ENCODE measurements at places on chromosomes 12 and 14.

GRCh38 chr12:4910502-4911315 is 1.0 kb downstream of the KCNA1 start:
- no peak for DNase-seq

GRCh38 chr12:109648521-109648920 is 65.1 kb upstream of the FAM222A start:
- DNase-seq, result no peak

GRCh38 chr12:12821975-12822374 is 8.8 kb downstream of the DDX47 start:
- DNase-seq, result no peak

- no peak for DNase-seq
These were observed 33.7 kb downstream of the PRKD1 start for GRCh38 chr14:29893989-29894388.

GRCh38 chr12:15527201-15528080 is 205.1 kb downstream of the PTPRO start:
- DNase-seq, result no peak

DNA sequence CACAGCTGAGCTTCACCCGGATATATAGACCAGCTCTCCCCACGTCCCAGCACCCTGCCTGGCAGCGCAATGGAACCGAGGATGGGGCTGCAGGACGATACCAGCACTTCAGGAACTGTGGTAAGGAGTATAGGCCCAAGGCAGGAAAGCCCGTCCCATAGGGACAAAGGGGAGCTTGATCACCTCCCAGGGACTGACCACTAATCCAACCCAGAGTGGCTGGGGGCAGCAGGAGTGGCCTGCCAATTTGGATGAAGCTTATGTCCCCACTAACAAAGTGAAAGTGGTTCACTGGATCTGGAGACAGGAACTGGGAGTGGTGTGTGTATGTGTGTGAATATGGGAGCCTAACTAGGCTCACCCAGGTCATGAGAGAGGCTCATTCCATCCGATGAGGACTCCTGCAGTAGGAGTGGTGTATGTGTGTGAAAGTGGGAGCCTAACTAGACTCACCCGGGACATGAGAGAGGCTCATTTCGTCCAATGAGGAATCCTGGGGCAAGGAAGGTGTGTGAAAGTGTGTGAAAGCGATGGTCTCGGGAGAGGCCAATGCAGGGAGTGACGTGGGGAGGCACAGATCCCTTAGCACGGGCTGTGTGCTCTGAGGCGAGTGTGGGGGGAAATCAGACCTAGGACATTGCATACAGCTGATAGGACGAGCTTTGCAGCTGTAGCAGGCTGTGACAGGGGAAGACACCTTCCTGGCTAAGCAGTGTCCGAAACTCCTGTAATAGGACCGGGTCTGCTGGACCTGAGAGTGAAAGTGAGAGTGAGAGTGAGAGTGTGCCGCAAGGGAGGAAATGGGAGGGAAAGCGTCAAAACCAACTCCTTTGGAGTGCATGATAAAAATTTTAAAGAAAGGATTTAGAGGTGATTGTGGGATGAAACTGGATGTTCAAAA is 25.7 kb downstream of the KLRK1 start:
- no peak for DNase-seq

DNA sequence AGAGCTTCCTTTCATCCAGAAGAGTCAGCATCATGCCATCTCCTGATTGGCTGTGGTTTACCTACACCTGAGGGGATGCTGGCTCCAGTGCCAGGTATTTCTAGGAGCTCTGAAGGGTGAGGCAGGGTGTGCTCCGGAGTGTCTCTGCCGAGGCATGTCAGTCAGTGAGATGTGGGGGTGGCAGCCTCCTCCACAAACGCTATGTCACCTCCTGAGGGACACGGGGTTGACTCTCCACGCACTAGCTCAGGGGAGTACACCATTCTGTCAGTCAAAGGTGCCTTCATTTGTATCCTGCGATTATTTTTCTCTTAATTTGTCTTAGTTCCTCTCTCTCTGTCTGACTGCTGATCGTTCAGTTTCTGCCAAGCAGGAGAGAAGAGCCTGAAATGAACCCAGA is 604.5 kb downstream of the VRK1 start:
- DNase-seq, result no peak

GRCh38 chr14:36315159-36315853 is 5.1 kb downstream of the MBIP start:
- peak; percentile 49 for DNase-seq

- no peak for DNase-seq
These were observed 53.8 kb upstream of the CCDC196 start for GRCh38 chr14:66432334-66432733.

GRCh38 chr12:38744041-38744440 is 161.3 kb downstream of the CPNE8 start:
- no peak for DNase-seq

DNA sequence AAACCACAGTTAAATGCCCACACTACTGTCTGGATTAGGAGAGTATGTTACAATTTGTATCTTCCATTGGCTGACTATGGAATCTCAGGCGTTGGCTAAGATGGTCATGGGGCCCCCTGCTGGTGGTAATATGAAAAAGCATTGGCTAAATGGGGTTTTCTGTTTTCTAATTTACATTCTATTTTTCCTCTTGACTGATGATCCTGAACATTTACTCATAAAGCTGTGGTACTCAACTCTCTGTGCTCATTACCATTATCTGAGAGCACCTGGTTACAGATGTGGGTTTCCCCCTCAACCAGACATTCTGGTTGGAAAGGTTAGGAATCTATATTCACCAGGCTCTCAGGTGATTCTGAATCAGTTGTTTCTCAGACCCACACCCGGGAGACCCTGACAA is 64.8 kb downstream of the WSCD2 start:
- peak; percentile 6 for DNase-seq

GRCh38 chr12:179131-179884 is 34.6 kb downstream of the SLC6A12 start:
- no peak for DNase-seq

- no peak for DNase-seq
These were observed 51.9 kb downstream of the GALNT8 start for GRCh38 chr12:4771960-4772566.
